ENCODE measurements at places on chromosomes 12 and 14. TPM values are rescaled to one million over a fixed set of nuclear protein-coding genes. Genes with fewer than 3 reads are reported as not detected.

DNA sequence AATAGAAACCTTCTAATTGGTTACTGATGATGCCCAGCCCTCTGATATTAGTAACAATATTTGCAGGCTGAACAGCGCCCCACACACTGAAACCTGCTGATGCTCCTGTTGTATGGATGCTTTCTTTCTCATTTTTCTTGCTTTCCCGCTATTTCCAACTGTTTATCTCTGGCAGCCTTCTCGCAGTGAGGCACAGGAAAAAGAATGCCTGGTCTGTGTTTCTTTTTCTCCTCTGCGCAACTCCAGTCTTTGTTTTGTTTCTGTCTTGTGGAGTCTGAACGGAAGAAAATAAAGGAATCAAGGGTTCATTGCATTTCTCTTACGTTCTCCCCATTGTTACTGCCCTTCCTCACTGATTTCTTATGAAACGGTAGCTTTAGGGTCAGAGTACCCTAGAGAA lies 451.2 kb downstream of the EGLN3 start:
- no peak for DNase-seq

DNA sequence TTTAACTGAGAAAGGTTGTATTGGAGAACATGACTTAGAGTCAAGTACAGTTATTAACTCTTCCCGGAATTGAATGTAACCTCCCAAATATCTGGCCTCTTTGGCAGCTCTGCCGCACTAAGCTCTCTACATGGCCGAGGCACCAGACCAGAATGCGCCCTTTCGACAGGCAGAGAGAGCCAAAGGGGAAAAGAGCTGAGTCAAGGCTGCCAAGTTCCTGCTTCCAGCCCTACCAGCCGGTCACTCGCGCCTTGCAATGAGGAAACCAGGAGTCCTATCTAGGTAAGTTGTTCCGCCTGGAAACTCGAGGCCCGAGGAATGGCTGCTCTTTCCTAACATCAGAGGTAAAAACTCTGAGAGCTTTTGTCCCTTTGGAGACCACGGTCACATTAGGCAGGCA lies 172.2 kb downstream of the BRMS1L start:
- no peak for DNase-seq

DNA sequence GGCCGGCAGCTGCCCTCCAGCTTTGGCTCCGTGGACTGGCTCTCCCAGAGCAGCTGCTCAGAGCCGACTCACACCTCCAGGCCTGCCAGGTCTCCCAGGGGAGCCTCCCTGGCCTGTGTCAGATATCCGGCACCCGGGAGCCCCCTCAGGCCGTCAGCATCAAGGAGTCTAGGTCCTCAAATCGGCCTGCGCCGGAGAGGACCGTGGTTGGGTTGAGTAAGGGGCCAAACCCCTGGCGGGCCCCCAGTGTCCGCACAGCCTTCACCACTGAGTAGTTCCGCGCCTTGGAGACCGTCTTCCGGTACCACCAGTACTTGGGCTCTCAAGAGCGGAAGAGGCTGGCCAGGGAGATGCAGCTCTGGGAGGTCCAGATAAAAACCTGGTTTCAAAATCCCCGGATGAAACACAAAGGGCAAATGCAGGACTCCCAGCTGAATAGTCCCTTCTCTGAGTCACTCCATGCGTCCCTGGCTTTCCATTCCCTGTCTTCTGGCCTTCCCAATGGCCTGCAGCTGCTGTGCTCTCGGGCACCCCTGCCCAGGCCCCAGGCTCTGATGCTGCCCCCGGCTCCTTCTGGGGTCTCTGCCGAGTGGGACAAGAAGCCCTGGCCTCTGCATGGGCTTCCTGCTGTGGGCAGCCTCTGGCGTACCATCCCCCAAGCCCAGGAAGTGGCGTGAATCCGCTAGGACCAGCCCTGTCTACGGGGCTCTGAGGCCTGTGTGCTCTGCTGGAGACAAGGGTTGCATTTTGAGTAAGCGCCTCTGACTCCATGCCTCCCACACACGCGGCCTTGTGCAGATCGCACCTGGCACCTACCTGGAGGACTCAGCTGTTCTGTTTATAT lies 245.1 kb upstream of the ATXN7L3B start:
- DNase-seq = no peak

- no peak for DNase-seq
Measured at GRCh38 chr12:23564451-23565152, 384.9 kb downstream of the SOX5 start.

The COPZ1 gene
- 59.3 TPM for total RNA-seq

The BCL2L2 gene
- total RNA-seq = 120 TPM

The CCDC196 gene
- not detected for total RNA-seq

All from dorsolateral prefrontal cortex (tissue), 122 donors.